ENCODE measurements at places on chromosomes 2 and 18.

GRCh38 chr18:66138642-66139041 lies 387.8 kb downstream of the CDH7 start:
- DNase-seq: no peak

DNA sequence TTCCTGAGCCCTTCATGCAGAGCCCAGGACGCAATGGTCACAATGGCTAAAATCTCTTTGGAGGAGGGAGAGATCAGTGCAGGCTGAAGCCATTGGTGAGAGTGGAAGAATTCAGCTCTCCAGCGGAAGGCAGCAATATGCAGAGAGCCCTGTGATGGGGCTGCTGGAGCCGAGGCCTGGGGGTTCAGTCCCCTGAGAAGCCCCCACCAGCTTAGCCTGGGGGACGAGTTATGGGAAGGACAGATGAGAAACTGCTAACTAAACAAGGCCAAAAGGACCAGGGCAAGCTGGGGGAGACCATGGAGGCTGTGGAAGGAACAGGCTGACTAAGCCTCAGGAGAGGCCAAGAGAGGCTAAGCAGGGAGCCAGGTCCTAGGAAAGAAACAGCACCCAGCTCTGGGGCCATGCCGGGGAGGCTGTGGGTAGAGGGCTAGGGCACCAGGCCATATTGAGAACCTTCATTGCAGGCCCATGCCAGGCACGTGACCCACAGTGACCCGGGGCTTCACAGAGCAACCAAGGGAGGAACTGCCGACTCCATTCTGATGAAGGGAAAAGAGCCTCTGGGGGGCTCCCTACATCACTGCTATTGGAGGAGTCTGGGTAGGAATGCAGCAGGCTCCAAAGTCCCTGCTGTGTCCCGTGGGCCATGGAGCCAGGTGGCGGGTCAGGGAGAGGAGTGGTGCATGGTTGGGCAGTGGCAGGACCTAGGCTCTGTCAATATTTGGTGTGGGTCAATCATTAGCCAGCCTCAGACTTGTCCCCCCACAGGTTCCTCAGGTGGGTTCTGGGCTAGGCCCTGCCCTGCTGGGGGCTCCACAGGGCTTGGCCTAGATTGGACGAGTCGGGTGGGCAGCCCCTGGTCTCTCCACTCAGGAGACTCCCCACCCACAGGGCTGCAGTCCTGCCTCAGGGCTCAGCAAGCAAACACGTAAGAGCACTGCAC lies 19.8 kb downstream of the PROC start:
- no peak for DNase-seq

DNA sequence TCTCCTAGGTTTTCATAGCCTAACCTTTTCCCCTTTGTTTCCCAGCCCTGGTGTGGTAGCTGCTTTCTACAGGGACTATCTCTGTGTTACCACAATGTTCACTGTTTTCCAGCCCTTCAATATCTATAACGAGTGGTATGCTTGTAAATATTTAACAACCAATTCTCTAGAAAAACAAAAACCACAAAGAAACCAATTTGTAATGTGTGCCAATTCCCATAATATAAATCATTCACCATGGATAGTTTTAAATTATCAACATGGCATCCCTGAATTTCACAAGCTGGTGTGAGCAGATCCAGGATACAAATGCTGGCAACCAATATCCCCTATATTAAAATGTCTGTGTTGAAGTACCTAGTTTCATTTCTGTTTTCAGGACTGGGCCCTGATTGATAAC lies 207.5 kb upstream of the FBXO11 start:
- DNase-seq: no peak

DNA sequence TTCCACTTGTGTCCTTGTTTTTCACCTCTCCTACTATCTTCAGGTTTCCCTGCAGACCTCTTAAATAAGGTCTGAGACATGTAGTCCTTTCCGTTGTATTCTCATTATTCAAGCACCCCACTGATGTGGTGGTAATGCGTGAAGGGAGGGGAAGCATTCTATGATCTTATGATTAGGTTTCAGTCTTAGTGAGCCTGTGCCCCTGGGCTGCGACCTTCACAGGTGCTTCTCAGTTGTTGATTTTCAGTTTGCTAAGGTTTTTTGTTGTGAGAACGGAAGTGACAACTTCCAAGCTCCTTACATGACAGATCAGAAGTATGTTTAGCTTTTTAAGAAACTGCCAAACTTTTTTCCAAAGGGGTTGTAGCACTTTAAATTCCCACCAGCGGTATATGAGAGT lies 41.3 kb downstream of the VPS54 start:
- no peak for DNase-seq

DNA sequence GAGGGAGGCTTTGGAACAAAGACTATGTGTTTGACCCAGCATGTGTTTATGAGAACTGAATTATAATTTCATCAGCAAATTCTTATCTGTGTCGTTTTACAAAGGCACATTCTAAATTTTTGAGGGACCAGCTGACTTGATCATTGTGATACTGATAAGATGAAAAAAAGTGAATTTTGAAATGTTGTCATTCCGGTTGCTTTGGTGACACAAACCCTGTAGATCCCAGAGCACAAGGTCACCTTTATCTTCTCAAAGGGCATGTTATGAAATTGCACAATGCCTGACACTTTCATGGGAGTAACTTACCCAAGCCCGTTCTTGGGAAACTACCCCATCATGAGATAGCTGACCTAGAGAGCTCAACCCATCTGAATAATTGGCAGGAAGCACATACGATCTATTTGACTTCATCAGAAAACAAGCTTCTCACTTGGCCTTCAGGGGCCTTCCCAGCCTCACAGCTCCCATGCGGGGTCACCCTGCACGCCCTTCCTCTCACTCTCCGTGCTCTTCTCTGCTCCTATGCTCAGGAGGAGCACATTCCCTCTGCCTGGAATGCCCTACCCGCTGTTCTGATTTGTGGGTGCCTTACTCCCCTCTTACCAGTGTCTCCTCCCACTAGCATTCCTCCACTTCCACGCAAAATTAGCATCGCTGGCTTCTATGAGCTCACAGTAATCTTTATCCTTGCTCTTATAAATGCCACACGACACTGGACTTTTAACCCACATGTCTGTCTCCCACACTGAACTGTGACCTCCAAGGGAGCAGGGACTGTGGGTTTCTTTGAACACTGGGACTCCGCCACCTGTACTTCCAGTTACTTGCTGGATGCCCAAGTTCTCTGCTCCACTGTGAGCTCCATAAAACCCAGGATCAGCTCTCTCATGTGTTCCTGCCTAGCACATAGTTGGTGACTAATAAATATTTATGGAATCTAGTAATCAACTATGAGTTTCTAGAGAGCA lies 555.8 kb upstream of the ID2 start:
- no peak for DNase-seq
